ENCODE measurements at places on chromosomes 4 and X.

GRCh38 chr4:48681856-48682255 is 98.2 kb downstream of the FRYL start:
- no peaks in the 10 kb centered on the region for H3K27me3 ChIP-seq
- peaks cover 32% of the 10 kb centered on the region for H3K4me1 ChIP-seq
- H3K4me3 ChIP-seq, result no peak overlapping the region
- H3K36me3 ChIP-seq, result peaks cover 15% of the 10 kb centered on the region
- no peak overlapping the region for H3K27ac ChIP-seq

DNA sequence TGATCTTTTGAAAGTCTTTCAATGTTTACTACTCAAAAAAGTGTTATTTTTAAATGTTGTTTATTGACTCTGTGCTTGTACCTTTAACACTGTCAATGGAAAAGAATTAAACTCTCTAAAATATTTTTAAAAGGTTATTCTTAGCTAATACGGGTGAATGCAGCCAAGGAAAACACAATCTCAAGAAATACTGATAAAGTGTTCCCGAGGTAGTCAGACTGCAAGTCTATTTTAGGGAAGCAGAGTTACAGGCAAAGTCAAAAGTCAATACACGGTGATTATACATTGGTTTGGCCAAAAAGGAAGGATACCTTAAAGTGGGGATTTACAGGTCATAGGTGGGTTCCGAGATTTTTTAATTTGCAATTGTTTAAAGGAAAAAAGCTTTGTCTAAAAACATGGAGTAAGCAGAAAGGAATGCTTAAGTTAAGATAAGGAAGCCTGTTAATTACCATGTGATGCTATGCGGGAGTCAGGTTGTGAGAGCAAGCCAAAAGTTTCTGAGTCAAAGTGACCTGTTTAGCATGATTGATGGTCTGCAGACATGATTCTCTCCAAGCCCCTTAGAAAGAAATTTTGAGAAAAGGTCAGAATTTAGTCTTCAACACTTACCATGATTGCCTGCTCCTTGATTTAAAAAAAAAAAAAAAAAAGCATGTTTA is 288.4 kb downstream of the KLHL4 start:
- no peak overlapping the region for H3K27ac ChIP-seq
- no peak overlapping the region for H3K4me3 ChIP-seq
- H3K4me1 ChIP-seq, result no peaks in the 10 kb centered on the region
- no peaks in the 10 kb centered on the region for H3K36me3 ChIP-seq
- no peak for DNase-seq

- no peaks in the 10 kb centered on the region for H3K4me1 ChIP-seq
- H3K36me3 ChIP-seq, result peaks cover 59% of the 10 kb centered on the region
- no peak overlapping the region for H3K4me3 ChIP-seq
- no peak overlapping the region for H3K27ac ChIP-seq
- DNase-seq, result no peak
Measured at GRCh38 chr4:118739022-118739713, 54.0 kb downstream of the METTL14 start.

GRCh38 chrX:27008486-27008885 is 454.7 kb downstream of the PPP4R3C start:
- H3K4me1 ChIP-seq, result no peaks in the 10 kb centered on the region
- H3K27me3 ChIP-seq, result no peaks in the 10 kb centered on the region
- H3K4me3 ChIP-seq, result no peak overlapping the region
- no peak overlapping the region for H3K27ac ChIP-seq

GRCh38 chrX:110504947-110505346 is 146.3 kb downstream of the RTL9 start:
- no peak overlapping the region for H3K4me3 ChIP-seq
- no peak for DNase-seq
- H3K4me1 ChIP-seq, result no peaks in the 10 kb centered on the region
- H3K27me3 ChIP-seq, result no peaks in the 10 kb centered on the region
- H3K36me3 ChIP-seq, result no peaks in the 10 kb centered on the region
- no peak overlapping the region for H3K27ac ChIP-seq

DNA sequence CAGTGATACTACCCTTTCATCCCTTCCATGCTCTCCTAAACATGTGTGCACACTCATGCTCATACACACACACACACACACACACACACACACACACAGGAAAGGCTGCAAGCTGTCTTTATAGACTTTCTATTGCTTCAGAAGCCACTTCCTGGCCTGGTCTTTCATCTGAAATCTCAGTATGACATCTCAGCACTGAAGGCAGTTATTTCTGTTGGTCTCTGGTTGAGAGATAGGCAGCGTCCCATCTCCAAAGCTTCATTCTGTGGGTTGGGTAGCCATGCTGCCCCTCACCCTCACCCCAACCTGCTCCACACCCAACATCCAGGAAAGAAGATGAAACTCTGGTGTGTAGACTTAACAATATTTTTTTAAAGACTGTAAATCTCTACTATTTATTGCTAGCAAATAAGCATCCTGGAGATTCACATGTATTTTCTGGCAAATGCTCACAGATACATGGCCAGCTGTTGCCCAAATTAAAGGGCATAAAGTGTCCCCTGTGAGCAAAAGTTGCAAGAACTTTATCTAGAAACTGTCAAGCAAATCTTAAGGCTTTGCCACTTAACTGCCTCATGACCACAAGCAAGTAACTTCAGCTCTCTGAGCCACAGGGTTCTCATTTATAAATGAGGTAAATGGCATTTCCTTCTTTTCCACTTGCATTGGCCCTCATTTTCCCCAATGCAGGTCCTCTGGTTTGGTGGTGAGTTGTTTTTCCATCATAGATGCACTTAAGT is 189.8 kb upstream of the AFF2 start:
- peaks cover 6% of the 10 kb centered on the region for H3K36me3 ChIP-seq
- H3K27me3 ChIP-seq, result no peaks in the 10 kb centered on the region
- peak; percentile 56 for DNase-seq
- H3K27ac ChIP-seq, result peak overlapping the region; percentile 89

- H3K36me3 ChIP-seq, result no peaks in the 10 kb centered on the region
- peak overlapping the region; percentile 93 for H3K27ac ChIP-seq
- peaks cover 29% of the 10 kb centered on the region for H3K4me1 ChIP-seq
- DNase-seq, result peak; percentile 56
Measured at GRCh38 chrX:23952984-23953907, 45.4 kb downstream of the CXorf58 start.

- H3K4me3 ChIP-seq, result no peak overlapping the region
- peaks cover 2% of the 10 kb centered on the region for H3K27me3 ChIP-seq
- no peaks in the 10 kb centered on the region for H3K36me3 ChIP-seq
- DNase-seq, result no peak
- no peak overlapping the region for H3K27ac ChIP-seq
Measured at GRCh38 chr4:18318682-18319388, 297.3 kb upstream of the LCORL start.

GRCh38 chr4:174036576-174036975 is 246.9 kb downstream of the FBXO8 start:
- DNase-seq, result no peak
- H3K27me3 ChIP-seq, result no peaks in the 10 kb centered on the region
- no peak overlapping the region for H3K27ac ChIP-seq
- no peaks in the 10 kb centered on the region for H3K4me1 ChIP-seq

DNA sequence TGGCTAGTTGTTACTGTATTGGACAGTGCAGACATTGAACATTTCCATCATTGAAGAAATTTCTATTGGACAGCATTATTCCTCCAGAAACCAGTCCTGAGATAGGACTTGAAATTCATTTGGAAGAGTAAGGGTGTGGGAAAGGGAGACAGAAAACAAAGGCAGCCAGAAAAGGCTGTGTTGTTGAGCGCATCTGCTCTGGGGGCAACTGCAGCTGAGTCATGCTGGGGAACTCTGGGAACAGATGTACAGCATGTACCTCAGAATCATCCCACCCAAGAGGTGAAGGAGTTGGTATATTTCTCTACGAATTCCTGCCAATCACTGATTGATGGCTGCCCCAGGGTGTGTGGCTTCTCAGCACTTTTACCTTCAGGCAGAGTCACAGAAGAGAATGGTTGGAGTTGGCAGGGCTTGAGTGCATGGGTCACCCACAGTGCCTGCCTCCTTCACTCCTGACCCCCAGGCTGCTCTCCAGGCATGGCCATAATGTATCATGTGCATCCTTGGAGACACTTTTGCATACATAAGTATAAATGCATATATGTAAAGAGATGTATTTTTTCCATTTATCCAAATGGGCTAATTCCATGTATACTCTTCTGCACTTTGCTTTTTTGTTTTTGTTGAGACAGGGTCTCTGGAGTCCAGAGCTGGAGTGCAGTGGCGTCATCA is 39.4 kb downstream of the GEMIN8 start:
- no peak overlapping the region for H3K4me3 ChIP-seq
- no peak overlapping the region for H3K27ac ChIP-seq
- peaks cover 9% of the 10 kb centered on the region for H3K4me1 ChIP-seq
- no peak for DNase-seq

DNA sequence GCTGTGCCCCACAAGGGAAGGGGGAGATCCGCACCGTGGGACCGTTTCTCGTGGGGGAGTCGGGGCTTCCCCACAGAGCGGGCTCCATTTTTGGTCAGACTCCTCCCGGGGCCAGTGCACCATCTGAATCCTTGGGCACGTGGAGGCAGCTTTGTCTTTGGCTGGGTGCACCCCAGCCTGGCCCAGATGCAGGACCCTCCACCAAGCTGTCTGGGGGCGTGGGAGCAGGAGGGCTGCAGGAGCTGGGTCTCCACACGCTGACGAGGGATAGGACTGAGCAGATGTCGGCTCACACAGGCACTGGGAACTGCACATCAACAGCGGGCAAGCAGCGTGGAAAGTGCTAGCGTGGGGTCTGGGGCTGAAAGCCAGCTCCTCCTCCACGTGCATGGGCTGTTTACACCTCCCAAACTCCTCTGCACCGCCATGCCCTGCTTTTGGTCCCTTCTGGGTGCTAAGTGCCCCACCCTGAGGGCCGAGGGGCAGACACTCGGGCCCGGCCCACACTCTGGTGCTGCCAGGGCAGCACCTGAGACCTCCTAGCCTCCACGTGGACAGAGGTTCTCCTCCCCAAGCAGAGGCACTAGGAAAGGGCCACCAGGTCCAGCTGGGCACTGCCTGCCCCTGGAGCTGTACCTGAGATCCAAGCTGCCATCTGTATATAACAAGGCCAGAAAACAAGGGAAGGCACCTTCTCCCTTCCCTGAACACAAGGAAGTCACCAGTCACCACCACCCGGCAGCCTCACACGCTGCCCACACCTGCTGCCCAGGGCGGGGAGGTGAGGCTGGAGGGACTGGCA is 13.8 kb downstream of the DGKQ start:
- no peaks in the 10 kb centered on the region for H3K36me3 ChIP-seq
- no peaks in the 10 kb centered on the region for H3K4me1 ChIP-seq
- no peak overlapping the region for H3K27ac ChIP-seq
- no peaks in the 10 kb centered on the region for H3K27me3 ChIP-seq

GRCh38 chr4:136009258-136009832 is 1522.9 kb downstream of the PCDH18 start:
- no peak overlapping the region for H3K27ac ChIP-seq
- DNase-seq, result no peak
- H3K4me1 ChIP-seq, result no peaks in the 10 kb centered on the region
- no peak overlapping the region for H3K4me3 ChIP-seq

GRCh38 chrX:129613596-129613995 is 41.2 kb downstream of the APLN start:
- H3K4me3 ChIP-seq, result no peak overlapping the region
- H3K27ac ChIP-seq, result no peak overlapping the region
- no peak for DNase-seq
- no peaks in the 10 kb centered on the region for H3K36me3 ChIP-seq
- H3K27me3 ChIP-seq, result no peaks in the 10 kb centered on the region

GRCh38 chr4:53088152-53088551 is 226.0 kb downstream of the RASL11B start:
- peaks cover 4% of the 10 kb centered on the region for H3K36me3 ChIP-seq
- no peak overlapping the region for H3K4me3 ChIP-seq
- no peaks in the 10 kb centered on the region for H3K27me3 ChIP-seq
- no peaks in the 10 kb centered on the region for H3K4me1 ChIP-seq
- no peak for DNase-seq

DNA sequence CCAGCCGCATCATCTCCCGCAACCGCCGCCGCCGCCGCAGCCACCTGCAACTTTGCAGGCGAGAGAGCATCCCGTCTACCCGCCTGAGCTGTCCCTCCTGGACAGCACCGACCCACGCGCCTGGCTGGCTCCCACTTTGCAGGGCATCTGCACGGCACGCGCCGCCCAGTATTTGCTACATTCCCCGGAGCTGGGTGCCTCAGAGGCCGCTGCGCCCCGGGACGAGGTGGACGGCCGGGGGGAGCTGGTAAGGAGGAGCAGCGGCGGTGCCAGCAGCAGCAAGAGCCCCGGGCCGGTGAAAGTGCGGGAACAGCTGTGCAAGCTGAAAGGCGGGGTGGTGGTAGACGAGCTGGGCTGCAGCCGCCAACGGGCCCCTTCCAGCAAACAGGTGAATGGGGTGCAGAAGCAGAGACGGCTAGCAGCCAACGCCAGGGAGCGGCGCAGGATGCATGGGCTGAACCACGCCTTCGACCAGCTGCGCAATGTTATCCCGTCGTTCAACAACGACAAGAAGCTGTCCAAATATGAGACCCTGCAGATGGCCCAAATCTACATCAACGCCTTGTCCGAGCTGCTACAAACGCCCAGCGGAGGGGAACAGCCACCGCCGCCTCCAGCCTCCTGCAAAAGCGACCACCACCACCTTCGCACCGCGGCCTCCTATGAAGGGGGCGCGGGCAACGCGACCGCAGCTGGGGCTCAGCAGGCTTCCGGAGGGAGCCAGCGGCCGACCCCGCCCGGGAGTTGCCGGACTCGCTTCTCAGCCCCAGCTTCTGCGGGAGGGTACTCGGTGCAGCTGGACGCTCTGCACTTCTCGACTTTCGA is 654 bp downstream of the ATOH1 start:
- no peak overlapping the region for H3K27ac ChIP-seq
- H3K36me3 ChIP-seq, result peaks cover 18% of the 10 kb centered on the region
- H3K4me1 ChIP-seq, result peaks cover 12% of the 10 kb centered on the region
- peaks cover 78% of the 10 kb centered on the region for H3K27me3 ChIP-seq
- no peak overlapping the region for H3K4me3 ChIP-seq

DNA sequence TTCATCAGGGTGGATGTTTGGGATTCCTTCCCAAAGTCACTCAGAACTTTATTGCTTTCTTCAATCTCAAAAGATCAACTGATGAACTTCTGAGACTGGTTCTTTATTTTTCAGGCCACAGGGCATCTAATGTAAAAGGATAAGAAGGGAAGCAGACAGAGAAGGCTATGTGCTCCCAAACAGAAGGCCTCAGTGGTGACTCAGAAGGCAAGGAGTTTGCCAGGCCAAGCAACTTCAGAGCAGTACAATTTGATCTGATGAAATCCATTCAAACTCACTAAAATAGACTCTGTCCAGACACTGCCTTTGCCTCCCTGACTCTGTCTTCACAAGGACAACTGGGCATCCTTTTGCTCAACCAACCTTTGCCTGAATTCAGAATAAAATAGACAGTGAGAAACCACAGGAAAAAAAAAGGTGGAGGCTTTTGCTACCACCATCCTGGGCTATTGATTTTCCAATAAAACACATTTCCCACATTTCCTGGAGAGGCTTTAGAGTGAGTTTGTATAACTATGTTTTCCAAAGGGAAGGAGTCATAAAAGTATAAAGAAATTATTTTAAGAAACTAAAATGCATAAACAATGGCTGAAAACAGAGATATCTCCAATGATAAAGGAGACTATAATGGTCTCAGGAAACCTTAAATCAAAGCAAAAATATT is 55.2 kb downstream of the ARHGEF6 start:
- no peak overlapping the region for H3K4me3 ChIP-seq
- no peak overlapping the region for H3K27ac ChIP-seq
- peaks cover 25% of the 10 kb centered on the region for H3K4me1 ChIP-seq
- peaks cover 59% of the 10 kb centered on the region for H3K36me3 ChIP-seq
- no peak for DNase-seq
